ENCODE measurements at places on chromosomes 2 and 18. TPM values are rescaled to one million over a fixed set of nuclear protein-coding genes. Genes with fewer than 3 reads are reported as not detected.

Gene LDLRAD4
- 35.2 TPM for total RNA-seq

Gene PRSS56
- total RNA-seq = not detected

Gene CPO
- total RNA-seq = not detected

Gene IL1R1
- 16.6 TPM for total RNA-seq

Gene KCNG2
- not detected for total RNA-seq
